Activated T-helper 1 cell treated with anti-CD3 and anti-CD28 coated beads, Interleukin-2, amount 50 U/mL, for 16 hours (primary cell): ENCODE measurements at places on chromosomes 7 and 10.

DNA sequence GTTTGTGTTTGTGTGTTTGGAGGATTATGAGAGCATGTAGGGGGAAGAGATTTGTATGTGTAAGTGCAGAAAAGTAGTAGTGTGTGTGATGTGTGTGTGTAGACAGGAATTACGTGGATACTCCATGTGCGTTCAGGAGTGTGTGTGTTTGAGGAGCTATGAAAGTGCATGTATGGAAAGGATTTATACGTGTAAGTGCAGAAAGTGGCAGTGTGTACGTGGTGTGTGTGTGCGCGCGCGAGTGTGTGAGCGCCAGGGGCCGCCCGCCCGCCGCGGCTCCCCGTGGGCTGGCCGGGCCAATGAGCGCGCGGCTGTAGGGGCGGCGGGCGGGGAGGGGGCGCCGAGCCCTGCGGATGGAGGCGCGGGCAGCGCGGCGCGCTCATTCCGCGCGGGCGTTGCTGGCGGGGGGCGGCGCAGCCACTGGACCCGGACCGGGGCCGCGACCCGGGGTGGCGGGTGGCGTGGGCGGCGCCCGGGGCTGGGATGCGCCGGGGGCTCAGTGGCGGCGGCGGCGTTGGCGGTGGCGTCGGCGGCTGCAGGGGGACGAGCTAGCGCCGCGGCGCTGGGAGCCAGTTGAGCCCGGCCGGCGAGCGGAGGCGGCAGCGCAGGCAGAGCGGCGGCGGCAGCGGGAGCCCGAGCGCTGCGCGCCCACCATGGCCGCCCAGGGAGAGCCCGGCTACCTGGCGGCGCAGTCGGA is at the start of gene BICC1:
Gene BICC1 (plus strand): TSS at position 382 of the 697 bp plus-strand sequence. CDS start 272 bp downstream, at position 654.
- no peak for DNase-seq

- DNase-seq, result no peak
Measured at GRCh38 chr7:7695111-7695817, 23.1 kb downstream of the RPA3 start.

DNA sequence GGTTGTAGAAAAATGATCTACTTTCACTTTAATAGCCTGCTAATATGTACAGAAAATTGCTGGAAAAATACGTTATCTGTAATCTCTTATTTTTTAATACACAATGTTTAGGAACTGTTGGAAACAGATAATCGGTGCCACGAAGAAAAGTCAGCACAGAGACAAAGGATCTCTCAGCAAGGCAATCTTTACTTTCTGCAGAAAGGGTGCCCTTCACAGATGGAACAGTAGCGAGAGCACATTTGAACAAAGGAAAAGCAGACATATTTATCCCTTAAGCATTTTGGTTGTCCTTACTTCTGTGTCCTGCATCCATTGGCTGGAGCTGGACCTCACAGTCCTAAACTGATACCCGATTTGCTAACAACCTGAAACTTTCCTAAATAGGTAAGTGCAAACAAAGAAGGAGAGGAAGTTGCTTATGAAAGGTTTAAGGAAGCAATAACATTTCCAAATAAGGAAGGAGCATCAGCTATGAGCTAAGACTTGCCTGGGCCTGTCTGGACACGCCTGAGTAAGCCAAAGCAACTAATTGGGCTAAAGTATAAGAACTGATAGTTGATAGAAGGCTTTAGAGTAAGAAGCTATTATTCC is 640.0 kb downstream of the SH2D4B start:
- DNase-seq, result no peak

GRCh38 chr7:126026421-126027088 is 1096.9 kb upstream of the POT1 start:
- DNase-seq, result no peak

DNA sequence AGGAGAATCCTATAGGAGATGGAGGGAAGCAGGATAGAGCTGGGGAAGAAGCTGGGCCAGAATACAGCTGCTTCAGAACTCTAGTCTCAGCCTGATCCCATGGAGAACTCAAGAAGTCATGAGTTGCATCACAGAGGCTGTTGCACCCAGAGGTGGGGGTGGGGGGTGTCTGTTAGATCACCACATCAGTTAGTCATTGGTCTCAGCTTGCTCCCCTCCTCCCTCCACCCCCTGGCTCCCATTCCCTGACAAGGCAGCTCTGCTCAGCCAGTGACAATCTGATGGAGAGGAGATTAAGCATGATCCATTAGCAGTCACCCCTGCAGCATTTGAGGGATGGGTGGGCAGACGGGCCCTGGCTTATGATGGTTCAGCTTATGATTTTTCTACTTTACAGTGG is 58.4 kb upstream of the FGL2 start:
- no peak for DNase-seq

DNA sequence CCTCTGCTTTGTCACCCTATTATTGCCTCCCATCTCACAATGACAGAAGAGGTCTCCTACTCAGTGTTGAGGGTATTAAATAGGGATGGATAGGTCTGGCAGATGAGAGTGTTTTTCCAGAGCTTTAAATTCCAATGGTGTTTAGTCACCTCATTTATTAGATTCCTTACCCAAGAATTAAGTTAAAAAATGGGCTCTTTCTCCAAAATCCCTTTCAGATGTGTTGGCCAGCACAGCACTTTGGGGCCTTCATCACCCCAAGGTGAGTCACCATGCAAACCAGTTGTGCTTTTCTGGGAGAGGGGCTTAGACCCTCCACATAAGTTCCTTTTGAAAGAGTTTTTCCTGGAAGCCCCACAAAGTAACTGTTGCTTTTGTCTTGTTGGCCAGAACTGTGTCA is 78.4 kb downstream of the CYP26A1 start:
- DNase-seq, result no peak

DNA sequence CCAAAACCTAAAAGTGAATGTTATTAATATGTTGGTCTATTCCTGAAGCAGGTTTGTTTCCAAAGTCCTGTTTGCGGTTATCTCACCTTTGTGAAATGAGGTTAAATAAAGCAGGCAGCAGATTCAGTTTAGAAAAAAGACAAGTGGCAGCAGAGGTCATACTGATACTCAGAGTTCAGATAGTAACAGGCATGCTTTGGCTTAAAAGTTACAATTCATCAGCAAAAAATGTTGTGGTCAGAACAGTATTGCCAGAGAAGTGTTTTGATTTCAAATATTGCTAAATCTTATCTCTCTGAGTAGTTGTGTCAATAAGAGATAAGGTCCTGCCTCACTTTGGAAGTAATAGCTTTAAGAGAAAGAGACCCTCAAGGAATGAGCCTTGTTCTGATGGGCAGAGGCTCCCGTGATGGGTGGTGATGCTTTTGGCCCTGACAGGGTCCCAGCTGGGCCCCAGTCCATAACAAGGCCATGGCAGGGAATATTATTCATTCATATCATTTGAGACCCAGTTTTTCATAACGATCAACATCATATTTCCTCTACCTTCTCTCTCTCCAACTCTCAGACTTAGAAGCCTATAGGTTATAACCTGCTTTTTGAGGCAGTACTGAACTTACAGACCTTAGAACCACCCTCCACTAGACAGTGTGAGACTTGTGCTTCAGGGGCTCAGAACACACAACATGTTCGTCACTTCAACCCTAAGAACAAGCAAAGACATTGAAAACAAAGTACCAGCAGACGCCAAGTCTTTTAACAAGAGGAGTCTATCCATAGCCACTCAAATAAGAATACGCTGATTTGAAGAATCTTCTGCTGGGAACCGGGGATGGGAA is 58.5 kb upstream of the AHR start:
- DNase-seq, result no peak

DNA sequence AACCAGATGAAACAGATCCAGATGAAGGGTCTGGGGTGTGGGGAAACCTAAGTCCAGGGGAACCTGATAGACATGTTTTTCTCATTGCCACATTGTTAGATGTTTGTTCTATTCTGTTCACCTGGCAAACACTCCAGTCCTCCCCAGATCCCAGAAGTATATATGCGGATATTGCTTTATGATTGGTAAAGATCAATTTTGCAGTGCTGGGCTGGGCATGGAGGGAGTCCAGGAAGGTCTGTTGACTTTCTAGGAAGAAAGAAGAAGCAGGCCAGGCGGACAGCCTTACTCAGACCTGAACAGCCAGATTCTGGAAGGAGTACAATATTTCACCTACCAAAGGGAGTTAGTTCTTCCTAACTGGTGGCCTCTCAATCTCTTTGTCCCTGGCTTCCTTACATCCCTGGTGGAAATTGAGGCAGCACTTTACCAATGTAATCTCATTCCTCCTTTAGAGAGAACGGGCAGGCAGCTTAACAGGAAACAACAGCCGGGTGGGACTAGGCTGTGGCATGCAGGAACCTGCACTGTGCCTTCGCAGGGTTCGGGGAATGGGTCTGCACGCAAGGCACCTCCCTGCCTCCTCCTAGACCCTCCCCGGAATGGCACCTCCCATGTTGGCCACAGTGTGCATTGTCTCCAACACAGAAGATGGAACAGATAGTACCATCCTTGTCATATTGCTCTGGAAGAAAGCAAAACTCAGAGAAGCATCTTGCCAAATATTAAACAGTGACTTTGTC is 930 bp downstream of the GIMAP6 start:
- DNase-seq, result peak; percentile 27

DNA sequence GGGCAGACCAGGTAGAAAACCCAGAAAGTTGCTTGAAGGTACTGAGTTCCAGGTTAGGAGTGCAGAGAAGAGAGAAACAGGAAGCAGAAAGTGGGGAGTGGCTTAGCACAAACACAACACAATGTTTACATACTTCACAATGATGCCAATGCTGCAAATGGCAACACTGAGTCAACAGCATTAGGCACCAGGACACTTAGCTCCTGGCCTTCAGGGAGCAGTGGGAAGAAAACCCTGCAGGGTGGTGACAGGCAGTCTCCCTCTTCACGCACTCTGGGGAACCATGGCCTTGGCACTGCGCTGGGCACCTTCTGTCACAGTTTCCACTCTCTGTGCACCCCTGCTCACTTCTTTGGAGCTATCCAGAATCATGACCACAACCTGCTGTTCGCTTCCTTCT is 7.3 kb downstream of the ICA1 start:
- no peak for DNase-seq

GRCh38 chr10:17196045-17196444 is 5.4 kb downstream of the TRDMT1 start:
- no peak for DNase-seq

DNA sequence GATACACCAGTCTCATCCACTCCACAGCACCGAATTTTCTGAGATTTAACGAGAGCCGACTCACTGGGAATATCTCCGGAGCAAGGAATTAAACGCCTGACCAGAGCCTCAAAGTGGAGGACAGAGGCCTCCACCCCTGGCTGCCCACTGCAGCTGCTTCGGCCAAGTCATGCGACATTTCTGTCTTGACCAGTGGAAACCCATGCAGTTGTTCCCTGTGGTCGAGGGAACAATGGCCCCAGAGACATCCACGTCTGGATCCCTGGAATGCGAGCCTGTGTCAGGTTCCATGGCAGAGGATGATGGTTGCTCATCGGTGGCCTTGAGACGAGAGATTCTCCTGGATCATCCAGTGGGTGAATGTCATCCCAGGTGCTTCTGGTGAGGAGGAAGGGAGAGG is 65.7 kb upstream of the INSIG1 start:
- no peak for DNase-seq

DNA sequence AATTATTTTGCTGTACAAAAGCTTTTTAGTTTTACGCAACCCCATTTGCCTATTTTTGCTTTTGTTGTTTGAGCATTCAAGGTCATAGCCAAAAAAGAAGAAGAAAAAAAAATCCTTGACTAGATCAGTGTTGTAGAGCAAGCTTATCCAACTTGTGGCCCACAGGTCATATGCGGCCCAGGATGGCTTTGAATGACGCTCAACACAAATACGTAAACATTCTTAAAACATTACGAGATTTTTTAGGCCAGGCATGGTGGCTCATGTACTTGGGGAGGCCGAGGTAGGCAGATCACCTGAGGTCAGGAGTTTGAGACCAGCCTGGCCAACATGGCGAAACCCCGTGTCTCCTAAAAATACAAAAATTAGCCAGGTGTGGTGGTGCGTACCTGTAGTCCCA is 8.1 kb upstream of the MALSU1 start:
- no peak for DNase-seq

GRCh38 chr10:97778452-97779302 is 6.9 kb upstream of the SFRP5 start:
- no peak for DNase-seq

- no peak for DNase-seq
Measured at GRCh38 chr10:58818900-58819299, 306.2 kb downstream of the BICC1 start.

DNA sequence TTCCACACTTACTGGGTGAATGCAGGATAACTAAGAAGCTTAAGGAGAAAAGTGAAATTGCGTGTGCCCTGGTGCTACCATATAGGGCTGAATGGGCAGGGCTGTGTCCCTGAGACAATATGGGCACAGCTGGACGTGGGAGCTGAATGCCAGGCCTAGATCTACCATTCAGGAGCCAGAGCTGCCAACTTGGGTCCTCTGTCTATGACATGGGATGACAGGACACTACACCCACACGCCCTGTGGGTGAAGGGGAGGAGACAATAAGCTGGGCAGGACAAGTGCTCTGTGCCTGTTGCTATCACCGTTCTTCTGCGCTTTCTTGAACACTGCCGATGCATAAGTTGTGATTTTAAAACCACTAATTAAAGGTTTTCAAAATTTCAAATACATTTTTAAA is 293.9 kb downstream of the TNS3 start:
- no peak for DNase-seq

DNA sequence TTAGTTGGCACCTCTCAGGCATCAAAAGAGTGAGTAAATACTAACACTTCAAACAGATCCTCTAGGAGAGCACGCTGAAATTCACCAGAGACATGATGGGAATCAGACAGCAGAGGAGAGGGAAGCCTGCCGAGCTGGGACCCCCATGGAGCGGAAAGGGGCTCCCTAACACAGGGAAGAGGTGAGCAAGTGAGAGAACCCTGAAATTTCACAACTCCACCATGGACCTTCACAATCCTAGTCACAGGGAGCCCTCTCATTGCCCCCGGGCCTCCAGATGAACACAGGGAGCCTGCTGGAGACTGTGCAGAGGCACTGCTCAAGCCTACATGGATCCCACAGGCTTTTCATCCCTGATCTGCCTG is 59.2 kb upstream of the ANTXRL start:
- DNase-seq, result no peak

DNA sequence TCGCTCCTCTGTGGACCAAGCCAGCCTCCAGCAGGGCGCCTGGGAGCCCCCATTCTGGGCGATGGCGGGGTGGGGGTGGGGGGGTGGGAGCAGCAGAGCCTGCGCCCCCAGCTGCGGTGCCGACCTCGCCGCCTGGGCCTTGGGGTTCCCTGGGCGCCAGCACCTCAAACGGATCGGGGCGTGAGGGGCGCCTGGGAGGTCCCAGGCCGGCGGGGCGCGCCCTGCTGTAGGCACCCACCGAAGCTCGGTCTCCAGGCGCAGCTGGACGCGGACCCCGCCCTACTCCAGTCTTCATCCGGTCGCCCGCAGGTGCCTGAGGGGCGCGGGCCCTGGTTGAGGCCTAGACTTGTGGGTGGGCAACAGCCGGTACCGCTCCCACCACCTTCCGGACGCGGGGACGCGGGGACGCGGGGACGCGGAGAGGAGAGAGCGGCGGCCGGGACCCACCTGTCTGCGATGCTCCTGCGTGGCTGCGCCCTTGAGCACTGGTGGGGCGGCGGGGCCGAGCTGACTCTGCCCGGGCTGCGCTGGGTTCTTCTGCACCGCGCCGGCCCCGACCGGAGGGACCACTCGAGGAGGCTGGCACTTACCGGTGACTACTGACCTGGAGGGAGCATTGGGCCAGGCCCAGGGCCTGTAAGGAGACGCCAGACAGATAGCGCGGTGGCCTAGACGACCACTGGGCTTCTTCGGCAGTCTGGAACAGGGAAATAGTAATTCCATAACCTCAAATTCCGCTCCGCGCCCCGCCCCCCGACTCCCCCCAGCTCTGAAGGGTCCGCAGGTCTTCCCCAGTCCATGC is 5.5 kb upstream of the KCP start:
- DNase-seq, result no peak

GRCh38 chr7:150377196-150377595 is 1.9 kb upstream of the ZNF775 start:
- DNase-seq, result no peak
